ENCODE measurements at places on chromosomes 3 and 15.

GRCh38 chr3:154121701-154122551 lies 736 bp downstream of the ARHGEF26 start:
- no peak for DNase-seq

DNA sequence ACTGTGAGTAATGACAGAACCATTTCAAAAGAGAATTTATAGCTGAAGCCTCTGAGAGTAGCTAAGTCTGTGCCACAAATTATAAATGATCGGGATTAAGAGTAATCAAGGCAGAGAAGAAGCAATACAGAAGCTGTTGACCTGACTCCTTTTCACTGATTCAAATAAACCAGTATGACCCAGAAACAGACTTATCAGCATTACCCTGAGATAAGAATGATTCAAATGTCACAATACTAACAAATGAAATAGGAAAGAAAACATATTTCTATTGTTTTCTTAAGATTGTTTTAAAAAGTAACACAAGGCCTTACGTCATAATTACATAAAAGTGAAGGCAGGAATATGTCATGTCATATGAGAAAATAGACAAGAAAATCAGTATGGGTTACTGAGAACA lies 1534.6 kb downstream of the SI start:
- no peak for DNase-seq

DNA sequence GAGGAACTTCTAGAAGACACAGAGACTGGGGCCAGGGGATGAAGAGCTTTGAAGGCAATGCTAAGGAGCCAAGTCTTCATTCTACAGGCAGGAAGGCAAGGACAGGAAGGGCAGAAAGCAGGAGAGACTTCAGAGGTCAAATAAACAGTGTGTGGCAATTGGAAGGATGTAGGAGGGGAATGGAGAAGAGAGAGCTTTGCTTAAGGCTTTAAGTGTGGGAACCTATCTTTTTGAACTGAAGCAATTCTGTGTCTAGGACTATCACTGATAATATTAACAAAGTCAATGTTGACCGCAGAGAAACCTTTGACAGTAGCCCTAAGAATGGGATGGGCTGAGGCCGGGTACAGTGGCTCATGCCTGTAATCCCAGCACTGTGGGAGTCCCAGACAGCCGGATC lies 325.0 kb downstream of the FOXP1 start:
- DNase-seq: no peak

GRCh38 chr15:57283774-57284503 lies 92.4 kb upstream of the CGNL1 start:
- no peak for DNase-seq

DNA sequence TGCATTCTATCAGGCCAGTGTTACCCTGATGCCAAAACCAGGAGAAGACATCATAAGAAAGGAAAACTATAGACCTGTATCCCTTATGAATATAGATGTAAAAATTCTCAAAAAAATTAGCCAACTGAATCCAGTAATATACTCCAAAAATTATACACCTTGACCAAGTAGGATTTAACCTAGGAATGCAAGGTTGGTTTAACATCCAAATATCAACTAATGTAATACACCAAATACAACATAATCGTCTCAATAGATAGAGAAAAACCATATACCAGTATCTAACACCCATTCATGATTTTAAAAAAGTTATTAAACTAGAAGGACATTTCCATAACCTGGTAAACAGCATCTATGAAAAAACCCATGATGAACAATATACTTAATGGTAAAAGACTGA lies 56.5 kb upstream of the SELENOK start:
- DNase-seq: no peak

DNA sequence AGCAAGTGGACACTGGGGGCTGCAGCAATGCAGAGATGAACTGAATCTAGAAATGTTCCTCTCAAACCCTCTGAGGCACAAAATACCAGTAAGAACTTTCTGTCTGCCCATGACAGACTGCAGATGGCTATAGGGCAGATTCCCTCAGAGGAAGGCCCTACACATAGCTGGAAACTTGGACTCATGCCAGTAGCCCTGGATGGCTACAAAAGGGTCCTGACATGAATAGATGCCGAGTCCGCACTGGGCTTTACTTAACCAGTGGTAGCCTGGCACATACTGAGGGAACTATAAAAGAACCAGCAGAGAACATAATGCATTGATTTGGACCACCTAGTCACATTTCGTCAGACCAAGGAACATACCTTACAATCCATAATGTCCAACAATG lies 66.7 kb downstream of the C3orf80 start:
- DNase-seq: no peak

DNA sequence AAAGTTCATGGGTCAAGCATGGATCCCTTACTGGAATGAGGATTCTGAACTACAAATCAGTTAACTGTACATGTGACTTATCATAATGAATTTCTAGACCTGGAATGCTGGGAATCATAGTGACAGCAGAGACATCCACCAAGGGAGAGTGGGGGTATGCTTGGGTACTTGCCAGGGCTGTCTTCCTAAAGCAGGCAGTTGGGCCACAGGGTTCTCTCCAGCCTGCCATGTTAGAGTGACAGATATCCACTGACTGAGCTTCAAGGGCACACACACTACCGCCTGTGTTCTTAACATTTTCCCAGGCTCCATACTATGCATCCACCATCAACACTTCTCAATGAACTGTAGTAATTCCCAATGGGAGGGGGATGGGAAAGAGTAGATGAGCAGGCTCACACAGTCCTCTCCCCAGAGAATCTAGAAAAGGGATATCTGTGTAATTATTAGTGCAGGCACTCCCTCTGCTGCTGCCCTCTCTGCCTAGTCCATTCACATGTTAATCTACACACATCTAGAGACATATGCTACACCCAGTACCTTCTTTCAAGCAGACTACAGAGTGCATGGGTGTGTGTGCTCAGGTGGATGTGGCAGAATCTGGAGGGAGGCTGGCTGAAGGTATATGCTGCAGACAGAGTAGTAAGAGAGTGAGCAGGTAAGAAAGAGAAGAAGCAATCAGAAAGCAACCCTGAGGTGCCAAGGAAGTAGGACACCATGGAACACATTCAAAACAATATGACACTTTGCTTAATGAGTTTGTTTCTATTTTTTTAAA lies 3.7 kb downstream of the FSTL1 start:
- no peak for DNase-seq

- no peak for DNase-seq
These were observed 25.3 kb downstream of the RAD18 start for GRCh38 chr3:8938021-8938420.

DNA sequence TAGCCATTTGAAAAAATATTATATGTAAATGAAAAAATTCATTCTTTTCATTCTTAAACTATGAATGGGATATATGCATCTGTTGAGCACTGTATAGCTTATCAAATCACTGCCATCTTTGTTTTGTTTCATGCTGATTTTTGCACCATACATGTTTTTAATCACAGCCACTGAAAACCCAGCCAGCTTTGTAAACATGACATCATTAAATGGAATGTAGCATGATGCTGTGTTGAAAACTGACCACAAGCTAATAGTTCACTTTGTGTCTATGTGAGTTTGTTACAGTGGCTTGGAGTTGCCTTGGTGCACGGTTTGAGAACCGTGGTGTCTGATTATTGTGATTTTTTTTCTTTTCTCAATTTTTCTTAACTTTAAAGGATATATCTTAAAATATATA lies 75.7 kb downstream of the GMPS start:
- no peak for DNase-seq

DNA sequence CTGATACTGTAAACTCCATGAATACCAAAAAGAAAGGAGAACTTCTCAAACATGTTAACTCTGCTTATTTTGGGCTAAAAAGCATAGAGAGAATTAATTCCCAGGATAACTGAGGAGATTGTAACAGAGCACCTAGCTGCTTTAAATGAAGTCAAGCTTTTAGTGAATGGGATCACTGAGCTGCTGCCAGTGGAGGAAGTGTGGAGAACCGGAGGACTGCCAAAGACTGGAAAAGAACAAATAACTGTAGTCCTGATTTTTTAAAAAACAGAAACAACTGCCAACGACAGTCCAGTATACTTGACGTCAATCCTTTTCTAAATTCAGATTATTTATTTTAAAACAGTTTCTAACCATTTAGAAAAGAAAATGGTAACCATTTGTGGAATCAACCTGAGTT lies 3.3 kb downstream of the C3orf70 start:
- no peak for DNase-seq

Measured in T-helper 22 cell (primary cell).